Left ventricle myocardium inferior (tissue), 1 donor: ENCODE measurements at places on chromosomes 13 and 19. TPM values are rescaled to one million over a fixed set of nuclear protein-coding genes. Genes with fewer than 3 reads are reported as not detected.

DNA sequence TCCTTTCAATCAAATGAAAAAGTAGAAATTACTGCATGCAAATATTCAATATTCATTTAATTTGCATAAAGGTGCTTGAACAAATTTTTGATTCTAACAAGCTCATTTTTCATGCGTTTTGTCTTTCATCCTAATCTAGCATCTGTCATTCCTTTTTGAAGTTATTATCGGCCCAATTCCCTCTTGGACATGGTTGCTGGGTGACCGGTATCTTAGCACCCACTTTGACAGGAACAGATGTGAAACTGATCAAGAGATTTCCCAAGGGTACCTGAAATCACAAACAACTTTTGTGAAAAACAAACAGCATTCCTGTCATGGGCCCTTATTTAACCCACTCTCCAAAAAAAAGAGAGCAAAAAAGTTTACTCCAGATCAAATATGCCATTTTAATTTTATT is 13.3 kb downstream of the DACH1 start:
- no peak for DNase-seq

DNA sequence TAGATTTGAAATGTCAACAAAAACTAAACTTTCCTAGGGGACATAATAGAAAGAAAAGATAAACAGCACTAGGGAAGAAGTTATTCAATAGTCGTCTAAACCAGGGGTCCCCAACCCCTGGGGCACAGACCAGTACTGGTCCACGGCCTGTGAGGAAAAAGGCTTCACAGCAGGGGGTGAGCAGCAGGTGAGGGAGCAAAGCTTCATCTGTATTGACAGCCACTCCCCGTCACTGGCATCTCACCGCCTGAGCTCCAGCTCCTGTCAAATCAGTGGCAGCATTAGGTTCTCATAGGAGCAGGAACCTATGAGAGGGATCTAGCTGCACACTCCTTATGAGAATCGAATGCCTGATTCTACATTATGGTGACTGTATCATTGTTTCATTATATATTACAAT is 382.7 kb downstream of the MYO16 start:
- DNase-seq, result no peak

Gene IRGC
- total RNA-seq, result not detected

Gene CTXN1
- 0.22 TPM for total RNA-seq

Gene KCNN4
- total RNA-seq, result 0.38 TPM

GRCh38 chr13:39130301-39130700 is 92.0 kb downstream of the NHLRC3 start:
- no peak for DNase-seq

DNA sequence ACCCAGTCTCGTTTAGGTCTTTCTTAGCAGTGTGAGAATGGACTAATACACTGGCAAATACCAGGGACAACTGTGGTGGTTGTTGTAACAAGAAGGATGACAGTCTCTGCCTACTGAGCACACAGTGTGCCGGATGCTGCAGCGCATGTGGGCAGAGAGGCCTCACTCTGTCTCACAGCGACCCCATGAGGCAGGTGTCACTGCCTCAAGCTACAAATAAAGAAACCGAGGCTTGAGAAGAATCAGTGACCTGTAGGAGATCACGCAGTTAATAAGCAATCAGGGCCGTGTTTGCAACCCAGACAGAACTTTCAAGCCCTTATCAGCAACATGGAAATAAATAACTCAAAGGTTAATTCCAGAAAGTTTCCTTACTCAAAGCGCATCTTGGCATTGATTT is 40.5 kb upstream of the GAS6 start:
- DNase-seq, result peak; percentile 64

Gene ABCA7
- 9.3 TPM for total RNA-seq

GRCh38 chr19:29089315-29089870 is 123.6 kb downstream of the UQCRFS1 start:
- DNase-seq, result no peak

GRCh38 chr19:13097033-13097462 is 5.6 kb downstream of the LYL1 start:
- DNase-seq, result no peak

Gene CGB2
- total RNA-seq, result not detected

- no peak for DNase-seq
These were observed 743 bp upstream of the NDUFS7 start for GRCh38 chr19:1383017-1383311.

- no peak for DNase-seq
These were observed 8.5 kb downstream of the FOSB start for GRCh38 chr19:45476304-45476703.

GRCh38 chr13:33323801-33324510 is 38.4 kb upstream of the STARD13 start:
- DNase-seq, result no peak

- peak; percentile 54 for DNase-seq
These were observed 6.8 kb upstream of the ZNF283 start for GRCh38 chr19:43820098-43820883.

Gene CLEC11A
- 6.2 TPM for total RNA-seq

GRCh38 chr19:38742906-38743305 is 1.4 kb downstream of the CAPN12 start:
- DNase-seq, result no peak

DNA sequence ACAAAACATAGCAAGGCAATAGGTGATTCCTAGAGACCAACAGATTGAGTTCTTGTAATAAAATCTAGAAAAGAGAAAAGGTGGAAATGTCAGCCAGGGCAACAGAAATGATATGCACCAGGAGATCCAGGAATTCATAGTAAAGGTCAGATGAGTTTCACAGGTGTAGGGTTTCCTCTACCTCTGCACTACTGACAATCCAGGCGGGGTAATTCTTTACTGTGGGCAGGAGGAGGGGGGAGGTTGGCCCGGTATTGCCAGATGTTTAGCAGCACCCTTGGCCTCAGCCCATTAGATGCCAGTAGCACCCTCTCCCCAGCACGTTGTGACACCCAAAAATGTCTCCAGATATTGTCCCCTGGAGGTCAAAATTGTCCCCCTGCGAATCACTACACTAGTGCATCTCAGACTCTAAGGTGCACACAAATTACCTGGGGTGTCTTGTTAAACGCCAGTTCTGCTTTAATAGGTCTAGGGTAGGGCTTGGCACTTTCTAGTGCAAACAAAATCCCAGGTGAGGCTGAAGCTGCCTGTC is 3.5 kb upstream of the UBAC2 start:
- no peak for DNase-seq

DNA sequence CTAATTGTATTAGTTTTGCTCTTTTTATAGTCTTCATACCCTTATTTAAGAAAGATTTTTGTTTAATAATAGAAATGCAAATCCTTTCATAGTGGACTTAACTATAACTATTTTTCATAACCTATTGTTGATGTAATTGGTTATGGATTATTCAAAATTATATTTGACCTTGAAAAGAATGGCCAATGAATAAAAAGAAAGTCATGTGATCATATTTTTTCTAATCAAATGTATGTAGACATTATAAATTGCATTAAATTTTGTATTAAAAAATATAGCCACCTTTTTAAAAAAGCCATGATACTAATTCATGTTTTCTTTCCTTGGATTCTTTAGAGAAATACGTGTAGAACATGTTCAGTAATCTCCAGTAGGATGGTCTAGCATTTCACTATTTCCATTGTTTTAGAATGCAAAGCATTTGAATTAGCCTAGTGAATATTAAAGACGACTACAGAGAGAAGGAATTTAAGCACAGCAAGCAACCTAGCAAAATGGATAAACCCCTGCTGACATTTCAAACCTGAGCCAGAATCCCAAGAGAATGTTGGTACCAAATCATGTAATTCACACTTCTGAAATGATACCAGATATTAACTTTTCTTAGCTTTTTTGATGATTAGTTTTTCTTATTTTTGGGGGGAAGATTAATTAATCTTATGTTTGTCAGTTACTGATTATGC is 1297.4 kb upstream of the MIR17HG start:
- DNase-seq, result no peak

Gene SIGLEC12
- total RNA-seq, result 0.11 TPM

Gene TMEM145
- 0.36 TPM for total RNA-seq

- DNase-seq, result peak; percentile 58
These were observed at the start of gene F2RL3 for GRCh38 chr19:16888629-16889365. F2RL3 (plus strand) TSS chr19:16888999; CDS start chr19:16889190, 191 bp downstream.

Gene ZNF667
- 5.6 TPM for total RNA-seq

DNA sequence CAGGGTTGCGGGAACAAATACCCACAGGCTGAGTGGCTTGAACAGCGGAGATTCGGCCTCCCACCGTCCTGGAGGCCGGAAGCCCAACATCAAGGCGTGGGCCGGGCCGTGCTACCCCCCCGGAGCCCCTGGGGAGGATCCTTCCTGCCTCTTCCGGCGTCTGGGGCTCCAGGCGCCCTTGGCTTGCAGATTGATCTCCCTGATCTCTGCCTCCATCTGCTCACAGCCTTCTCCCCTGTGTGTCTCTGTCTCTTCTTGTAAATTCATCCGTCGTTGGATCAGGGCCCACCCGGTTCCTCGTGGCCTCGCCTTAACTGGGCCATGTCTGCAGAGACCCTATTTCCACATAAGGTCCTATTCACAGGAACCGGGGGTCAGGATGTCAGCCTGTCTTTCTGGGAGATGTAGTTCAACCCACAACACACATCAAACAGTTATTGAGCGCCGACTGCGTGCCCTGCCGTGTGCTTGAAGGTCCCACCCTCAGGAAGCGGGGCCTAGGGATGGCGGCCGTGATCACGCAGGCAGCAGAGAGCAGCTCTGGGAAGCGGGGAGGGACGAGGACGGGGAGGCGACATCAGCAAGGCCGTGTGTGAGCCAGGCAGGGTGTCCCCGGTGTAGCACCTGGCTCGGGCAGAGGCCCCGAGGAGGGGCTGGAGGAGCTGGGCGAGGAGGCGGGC is 21.3 kb downstream of the HCN2 start:
- DNase-seq, result peak; percentile 69

GRCh38 chr19:53772943-53773342 is 51.2 kb downstream of the NLRP12 start:
- DNase-seq, result no peak

GRCh38 chr13:38341149-38341692 is 8.4 kb upstream of the UFM1 start:
- DNase-seq, result no peak

Gene SGTA
- 72.6 TPM for total RNA-seq

Gene ADGRE3
- total RNA-seq, result not detected

Gene GNG7
- 46.6 TPM for total RNA-seq

- no peak for DNase-seq
These were observed 9.8 kb downstream of the KLF2 start for GRCh38 chr19:16334411-16334810.

Gene SLC25A42
- total RNA-seq, result 27.2 TPM

- no peak for DNase-seq
These were observed 3.8 kb upstream of the MLNR start for GRCh38 chr13:49216334-49216733.

- no peak for DNase-seq
These were observed 43.0 kb downstream of the METTL21C start for GRCh38 chr13:102651892-102652291.

GRCh38 chr19:10580979-10581631 is 6.0 kb downstream of the AP1M2 start:
- peak; percentile 85 for DNase-seq

GRCh38 chr19:7515645-7516151 is at the start of gene ZNF358:
ZNF358 (plus strand) TSS chr19:7516103; CDS start chr19:7519243, 3,140 bp downstream.
- DNase-seq, result peak; percentile 85

DNA sequence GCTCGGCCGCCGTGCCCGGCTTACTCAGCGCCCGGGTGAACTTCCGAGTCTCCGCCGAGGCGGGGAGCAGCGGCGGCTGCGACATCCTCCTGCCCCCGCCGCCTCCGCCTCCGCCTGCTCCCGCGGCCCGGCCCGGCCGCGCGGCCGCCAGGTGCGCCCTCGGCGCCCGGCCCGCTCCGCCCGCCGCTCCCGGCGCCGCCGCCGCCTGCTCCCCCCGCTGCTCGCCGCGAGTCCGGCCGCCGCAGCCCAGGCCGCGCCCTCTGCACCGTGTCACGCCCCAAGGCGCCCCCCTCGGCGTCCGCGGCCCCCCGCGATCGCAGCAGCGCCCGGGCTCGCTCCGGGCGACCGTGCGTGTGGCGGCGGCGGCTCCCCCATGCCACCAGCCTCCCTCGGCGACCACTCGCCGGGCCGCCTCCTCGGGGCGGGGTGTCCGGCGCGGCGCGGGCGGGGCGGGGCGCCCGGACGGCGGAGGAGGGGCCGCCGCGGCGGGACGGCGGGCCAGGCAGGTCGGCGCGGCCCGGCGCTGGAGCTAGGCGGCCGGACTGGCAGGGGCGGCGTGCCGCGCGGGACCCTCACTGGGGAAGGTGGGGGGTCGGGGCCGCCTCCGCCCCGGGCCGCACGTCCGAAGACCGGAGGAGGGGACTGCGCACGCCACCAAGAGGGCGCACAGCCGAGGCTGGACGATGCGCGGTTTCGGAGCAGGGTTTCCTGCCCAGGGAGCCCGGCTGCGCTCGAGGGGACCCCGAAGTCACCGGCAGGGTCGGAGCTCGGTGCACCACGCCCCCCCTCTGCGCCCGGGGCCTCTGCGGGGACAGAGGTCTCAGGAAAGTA is 108.6 kb upstream of the DOCK9 start:
- DNase-seq, result peak; percentile 47

DNA sequence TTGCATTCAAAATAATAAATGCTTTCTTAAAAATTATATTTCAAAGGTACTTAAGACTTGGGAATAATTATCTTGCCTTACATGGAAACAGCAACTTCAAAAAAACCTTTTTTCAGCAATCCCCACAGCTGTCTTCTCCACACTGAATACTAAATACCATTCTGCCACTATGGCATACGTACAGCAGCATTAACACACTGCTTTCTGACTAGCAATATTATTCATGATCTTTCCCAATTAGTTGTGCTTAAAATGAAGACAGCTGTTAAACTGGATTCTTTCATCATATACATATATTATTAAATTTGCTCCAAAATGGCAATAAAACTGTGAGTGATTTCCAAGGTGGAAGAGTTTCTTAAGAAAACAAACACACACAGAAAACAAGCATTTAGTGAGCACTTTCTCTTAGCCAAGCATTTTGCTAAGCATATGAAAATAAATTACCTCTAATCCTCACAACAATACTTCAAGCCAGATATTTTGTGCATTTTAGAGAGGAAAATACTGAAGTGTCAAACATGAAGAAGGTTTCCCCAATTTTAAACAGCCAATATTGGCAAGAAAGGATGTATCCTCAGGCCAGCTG is 609.5 kb downstream of the SLITRK1 start:
- no peak for DNase-seq

GRCh38 chr19:10111405-10111811 is at the start of gene P2RY11:
P2RY11 (plus strand) TSS chr19:10111693; CDS start chr19:10111722, 29 bp downstream.
- DNase-seq, result no peak

DNA sequence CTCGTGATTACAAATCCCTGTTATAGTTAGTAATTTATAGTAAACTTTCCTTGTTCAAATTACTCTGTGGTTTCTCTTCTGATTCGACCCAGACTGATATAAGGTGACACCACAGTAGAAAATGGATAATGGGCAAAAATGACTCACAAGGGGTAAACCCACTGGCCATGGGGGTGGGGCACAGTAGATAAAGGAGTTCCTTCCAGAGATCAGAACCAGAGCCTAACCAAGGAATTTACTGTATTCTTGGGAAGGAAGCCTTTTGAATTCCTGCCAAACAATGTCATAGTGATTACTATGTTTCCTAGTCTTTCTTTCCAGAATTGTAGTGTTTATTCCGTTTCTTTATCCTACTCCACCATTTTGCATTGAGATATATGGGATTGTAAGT is 21.9 kb downstream of the MIR17HG start:
- DNase-seq, result no peak

Gene RABAC1
- total RNA-seq, result 56.7 TPM
